ENCODE measurements at places on chromosomes 6 and 20.

DNA sequence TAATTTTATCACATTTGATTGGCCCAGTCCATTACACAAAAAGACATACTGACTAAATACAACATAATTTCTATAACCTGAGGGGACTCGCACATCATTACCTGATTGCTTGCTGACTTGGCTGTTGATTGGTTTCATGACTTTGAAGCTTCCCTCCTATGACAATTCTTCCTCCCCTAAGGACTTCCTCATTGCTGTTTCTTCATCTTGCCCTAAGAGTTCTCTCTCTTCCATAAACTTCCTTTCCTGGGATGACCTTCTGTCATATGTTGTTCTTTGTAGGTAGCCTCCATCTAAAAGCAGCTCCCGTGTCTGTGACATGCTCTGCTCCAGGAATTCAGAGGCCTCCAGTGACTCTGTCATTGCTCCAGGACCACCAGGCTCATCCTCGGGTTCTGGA, 22.6 kb downstream of the RSPH3 start:
- no peak for DNase-seq

GRCh38 chr6:19311786-19312185, 525.4 kb upstream of the ID4 start:
- no peak for DNase-seq

DNA sequence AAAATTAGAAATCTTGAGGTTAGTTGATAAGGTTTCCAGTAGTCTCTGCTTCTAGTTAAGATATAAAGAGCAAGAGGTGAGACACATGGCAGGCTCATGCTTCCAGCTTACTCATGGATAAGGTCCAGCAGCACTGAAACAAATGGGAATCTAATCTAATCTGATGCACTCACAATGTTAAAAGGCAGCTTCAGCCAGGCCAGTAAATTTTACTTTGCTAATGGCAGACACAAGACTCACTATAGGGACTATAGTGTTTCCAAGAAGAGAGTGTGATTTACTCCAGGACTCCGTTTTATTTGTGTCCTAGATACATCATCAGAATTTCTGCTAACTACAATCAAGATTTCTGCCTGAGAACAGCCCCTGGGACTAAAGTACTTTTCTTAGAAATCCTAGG, 324.8 kb downstream of the SMOC2 start:
- DNase-seq: no peak

GRCh38 chr6:11478586-11478985, 59.0 kb upstream of the TMEM170B start:
- no peak for DNase-seq

GRCh38 chr6:18025596-18025995, 38.2 kb upstream of the KIF13A start:
- no peak for DNase-seq

- no peak for DNase-seq
Observed at GRCh38 chr6:14984519-14984853, 261.4 kb upstream of the JARID2 start.

DNA sequence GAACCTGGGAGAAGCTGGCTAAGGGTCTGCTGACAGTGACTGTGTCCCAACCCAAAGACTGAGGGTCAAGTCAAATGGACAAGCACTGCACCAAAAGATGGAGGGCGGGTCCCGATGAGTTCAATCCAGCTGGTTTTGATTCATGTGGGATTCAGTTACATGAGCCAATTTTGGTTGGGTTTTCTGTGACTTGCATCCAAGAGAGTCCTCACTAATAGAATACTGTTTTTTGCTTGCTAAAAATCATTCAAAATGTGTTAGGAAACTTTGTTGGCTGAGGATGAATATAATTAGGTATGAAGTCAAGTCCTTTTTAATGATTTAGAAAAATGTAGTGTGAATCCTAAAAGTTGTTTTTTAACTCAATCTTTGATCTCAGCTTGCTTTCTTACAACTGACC, 323.8 kb upstream of the NOX3 start:
- DNase-seq: no peak

DNA sequence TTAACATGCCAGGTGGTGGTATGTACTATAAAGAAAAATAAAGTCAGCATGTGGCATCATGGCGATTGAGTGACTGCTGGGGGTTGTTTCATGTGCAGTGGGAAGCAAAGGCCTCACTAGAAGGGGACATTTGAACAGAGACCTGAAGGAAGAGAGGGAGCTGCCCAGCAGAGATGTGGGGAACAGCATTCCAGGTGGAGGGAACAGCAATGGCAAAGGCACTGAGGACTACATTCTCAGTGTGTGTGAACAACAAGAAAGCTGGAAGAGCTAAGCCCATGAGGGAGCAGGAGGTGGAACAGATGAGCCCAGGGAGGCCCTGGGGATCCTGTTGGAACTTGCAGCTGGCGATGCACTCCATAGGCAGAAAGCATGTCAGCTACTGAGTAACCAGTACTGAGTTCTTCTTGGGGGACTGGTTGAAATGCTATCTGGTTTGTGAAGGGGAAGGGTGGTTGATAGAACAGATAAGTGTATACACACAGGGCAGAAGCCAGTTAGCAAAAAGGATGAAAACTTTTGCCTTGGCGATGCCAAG, 29.2 kb downstream of the NOX3 start:
- no peak for DNase-seq

GRCh38 chr20:33578510-33578909, 83.6 kb upstream of the C20orf144 start:
- DNase-seq: no peak

- peak; percentile 64 for DNase-seq
Observed at GRCh38 chr6:156886409-156886808, 109.2 kb downstream of the ARID1B start.

DNA sequence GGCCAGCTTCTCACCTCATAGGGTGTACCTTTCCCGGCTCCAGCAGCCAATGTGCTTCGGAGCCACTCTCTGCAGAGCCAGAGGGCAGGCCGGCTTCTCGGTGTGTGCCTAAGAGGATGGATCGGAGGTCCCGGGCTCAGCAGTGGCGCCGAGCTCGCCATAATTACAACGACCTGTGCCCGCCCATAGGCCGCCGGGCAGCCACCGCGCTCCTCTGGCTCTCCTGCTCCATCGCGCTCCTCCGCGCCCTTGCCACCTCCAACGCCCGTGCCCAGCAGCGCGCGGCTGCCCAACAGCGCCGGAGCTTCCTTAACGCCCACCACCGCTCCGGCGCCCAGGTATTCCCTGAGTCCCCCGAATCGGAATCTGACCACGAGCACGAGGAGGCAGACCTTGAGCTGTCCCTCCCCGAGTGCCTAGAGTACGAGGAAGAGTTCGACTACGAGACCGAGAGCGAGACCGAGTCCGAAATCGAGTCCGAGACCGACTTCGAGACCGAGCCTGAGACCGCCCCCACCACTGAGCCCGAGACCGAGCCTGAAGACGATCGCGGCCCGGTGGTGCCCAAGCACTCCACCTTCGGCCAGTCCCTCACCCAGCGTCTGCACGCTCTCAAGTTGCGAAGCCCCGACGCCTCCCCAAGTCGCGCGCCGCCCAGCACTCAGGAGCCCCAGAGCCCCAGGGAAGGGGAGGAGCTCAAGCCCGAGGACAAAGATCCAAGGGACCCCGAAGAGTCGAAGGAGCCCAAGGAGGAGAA, 10.5 kb downstream of the GNAS-AS1 start:
- no peak for DNase-seq

GRCh38 chr6:1464781-1465370, 75.5 kb downstream of the FOXF2 start:
- no peak for DNase-seq

GRCh38 chr6:146190581-146190980, 161.7 kb downstream of the GRM1 start:
- DNase-seq: no peak

DNA sequence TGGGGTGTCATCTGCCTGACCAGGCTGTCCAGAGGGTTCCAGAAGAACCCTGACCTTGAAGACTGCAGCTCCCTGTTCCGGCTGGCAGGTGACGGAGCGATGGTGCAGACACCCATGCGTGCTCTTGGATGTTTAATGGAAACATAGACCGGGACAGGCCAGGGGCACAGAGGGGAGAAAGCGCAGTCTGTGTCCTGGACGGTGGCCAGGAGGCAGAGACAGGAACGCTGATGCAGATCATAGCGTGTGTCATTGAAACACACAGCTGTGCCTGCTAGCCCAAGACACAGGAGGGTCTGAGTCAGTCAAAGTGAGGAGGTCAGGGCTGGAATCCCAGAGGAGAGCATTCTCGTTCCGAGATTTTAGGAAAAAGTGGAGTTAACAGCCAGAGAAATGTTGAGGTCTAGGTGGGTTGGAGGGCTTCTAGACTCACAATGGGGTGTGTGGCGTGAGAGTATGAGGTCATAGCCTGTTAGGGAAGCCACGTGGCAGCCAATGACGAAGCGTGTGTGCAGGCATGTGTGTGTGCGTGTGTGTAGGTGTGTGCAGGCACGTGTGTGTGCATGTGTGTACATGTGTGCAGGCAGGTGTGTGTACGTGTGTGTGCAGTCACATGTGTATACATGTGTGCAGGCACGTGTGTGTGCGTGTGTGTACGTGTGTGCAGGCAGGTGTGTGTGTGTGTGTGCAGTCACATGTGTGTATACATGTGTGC, 167.0 kb downstream of the ERMARD start:
- no peak for DNase-seq

GRCh38 chr6:92201618-92202017, 1217.7 kb downstream of the EPHA7 start:
- no peak for DNase-seq

- no peak for DNase-seq
Observed at GRCh38 chr6:157539900-157540752, 159.1 kb downstream of the ZDHHC14 start.

DNA sequence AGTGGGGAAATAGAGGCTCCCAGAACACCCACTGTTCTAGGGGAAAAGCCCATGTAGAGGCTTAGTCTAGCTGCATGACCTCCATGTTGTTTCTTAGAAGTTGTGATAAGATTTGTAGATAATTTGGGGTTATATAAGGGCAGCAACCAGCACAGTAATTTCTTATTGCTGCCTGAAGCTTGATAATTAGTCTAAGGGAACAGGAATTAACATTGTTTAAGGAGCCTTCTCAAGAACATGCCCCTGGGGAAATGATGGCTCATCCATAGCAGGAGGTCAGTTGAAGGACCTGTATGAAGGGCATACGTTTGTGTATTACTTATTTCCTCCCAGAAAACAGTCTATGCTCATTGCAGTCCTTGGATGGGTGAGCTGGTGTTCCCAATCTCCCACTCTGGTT, 170.7 kb upstream of the SCGN start:
- DNase-seq: no peak

DNA sequence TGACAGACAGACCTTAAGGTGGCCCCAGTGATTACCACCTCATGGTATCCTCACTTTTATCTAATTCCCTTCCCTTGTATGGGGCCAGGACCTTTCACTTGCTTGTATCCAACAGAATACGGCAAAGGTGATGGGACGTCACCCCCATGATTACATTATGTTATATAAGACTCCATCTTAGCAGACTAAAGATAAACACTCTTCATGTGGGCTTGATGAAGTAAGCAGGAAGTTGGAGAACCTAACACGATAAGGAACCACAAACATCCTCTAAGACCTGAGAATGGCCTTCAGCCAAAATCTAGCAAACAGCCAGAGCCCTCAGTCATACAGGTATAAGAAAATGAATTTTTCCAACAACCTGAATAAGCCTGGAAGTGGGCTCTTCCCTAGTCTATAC, 8.0 kb downstream of the SLC17A3 start:
- no peak for DNase-seq

DNA sequence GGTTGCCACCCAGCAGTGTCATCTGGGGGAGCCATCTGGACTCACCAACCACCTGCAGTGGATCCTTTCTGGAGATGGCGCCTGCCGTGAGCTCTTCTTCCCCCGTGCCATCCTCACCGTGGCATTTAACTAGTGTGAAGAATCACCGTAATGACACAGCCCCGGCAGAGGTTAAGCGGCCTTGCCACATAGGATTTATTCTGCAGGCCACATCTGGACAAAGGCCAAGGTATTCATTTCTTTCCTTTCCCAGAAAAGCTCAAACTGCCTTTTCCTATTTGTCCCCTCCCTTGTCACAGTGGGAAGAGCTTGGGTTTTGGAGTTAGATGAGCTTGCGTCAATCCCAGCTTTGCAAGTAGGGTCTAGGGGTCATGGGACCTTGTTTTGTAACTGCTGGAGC, 88.4 kb downstream of the PXDC1 start:
- no peak for DNase-seq

- no peak for DNase-seq
Observed at GRCh38 chr6:23031986-23032385, 462.6 kb downstream of the HDGFL1 start.

DNA sequence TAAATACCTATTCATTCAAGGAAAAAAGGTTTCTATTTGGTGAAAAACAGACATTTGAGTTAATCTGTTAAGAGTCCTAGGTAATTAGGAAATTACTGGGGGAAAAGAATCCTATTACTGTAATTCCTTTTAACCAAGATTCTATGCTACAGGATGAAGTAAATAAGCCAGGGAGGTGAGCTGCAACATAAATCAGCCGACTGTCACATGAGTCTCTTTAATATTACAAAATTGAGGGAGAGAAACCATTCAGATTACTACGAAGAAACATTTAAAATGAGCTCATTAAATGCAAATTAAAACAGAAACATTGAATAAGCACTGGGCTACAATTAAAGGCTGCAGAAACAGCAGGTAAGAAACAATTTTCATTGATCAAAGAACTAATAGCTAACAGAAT, 5.3 kb downstream of the PRKN start:
- no peak for DNase-seq

GRCh38 chr6:138526822-138527235, 27.5 kb upstream of the NHSL1 start:
- no peak for DNase-seq

DNA sequence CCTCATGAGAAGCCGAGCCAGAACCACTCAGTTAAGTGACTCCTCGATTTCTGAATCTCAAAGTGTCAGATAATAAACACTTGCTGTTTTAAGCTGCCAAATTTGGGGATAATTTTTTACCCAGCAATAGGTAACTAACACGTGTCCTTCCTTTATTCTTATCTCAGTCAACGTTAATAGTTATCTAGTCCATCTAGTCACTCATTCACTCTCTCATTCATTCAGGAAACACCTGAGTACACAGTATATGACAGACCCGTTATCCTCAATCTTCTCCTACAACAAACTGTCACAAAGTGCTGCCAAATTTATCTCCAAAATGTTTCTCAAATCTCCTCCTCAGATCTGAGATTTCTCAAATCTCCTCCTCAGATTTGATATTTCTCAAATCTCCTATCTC, 13.1 kb downstream of the FAM184A start:
- no peak for DNase-seq

DNA sequence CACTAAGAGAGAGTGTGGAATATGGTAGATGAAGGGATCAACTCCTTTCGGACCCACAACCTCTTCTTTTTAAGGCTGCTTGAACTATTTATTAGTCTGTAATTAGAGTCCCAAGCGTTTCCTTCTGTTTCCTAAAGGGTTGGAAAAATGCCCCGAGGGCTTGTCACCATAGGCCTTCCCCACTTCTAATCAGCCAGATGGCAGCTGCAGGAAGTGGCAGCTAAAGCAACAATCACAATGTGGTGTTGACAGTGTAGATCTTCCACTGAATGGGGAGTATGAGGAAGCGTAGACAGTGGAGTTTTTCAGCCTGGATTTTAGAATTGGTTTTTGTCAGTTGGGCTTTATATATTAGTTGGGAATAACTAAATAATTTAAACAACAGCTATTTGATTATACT, 40.6 kb downstream of the SLC35D3 start:
- no peak for DNase-seq

- no peak for DNase-seq
Observed at GRCh38 chr6:43758617-43759050, 11.4 kb upstream of the VEGFA start.

GRCh38 chr20:1686151-1686748, 28.7 kb upstream of the SIRPG start:
- DNase-seq: no peak

All from hepatic stellate cell (primary cell).